D721Med (cell line): ENCODE measurements at places on chromosomes 1 and 21.

- DNase-seq = no peak
Observed at GRCh38 chr1:152761609-152762213, 3.9 kb downstream of the KPRP start.

GRCh38 chr21:15860541-15860940 lies 130.8 kb downstream of the USP25 start:
- DNase-seq = no peak

DNA sequence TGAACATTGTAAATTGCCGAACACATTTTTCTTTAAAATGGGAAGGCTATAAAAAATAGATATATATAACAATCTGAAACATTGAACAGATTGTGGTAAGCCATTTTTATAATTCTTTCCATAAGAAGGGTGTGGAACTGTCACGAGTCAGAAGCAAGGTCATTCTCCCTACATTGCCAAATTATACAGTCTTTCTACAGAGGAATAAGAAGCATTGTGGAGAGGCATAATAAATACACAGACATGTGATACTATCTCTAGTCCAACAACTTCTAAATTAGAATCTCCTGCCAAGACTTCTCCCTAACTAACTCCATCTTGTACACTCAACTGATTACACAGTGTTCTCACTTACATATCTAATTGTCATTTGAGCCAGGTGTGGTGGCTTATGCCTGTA lies 227.9 kb downstream of the CENPF start:
- no peak for DNase-seq

DNA sequence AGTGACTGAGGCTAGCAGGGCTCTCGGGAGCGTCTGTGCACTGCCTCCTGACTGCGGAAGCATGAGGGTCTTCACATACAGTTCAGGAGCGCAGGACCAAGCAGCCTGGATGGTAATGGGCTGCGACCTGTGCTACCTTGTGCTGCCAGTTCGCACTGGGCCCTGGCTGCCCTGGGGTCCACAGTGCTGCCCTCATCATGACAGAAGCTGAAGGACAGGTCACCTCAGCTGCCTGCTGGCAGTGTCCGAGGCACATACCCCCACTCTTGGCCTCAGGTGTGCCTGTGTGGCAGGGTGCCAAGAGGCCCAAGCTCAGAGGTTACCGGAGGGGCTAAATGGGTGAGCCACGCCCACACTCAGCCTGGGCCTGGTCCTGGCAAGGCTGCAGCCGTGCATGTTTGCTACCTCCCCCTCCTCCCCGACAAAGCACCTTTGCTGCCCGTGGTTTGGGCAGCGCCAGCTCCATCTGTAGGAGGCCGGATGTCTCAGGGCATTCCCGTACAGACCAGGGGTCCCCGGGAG lies 4.4 kb downstream of the JMJD4 start:
- DNase-seq = no peak

DNA sequence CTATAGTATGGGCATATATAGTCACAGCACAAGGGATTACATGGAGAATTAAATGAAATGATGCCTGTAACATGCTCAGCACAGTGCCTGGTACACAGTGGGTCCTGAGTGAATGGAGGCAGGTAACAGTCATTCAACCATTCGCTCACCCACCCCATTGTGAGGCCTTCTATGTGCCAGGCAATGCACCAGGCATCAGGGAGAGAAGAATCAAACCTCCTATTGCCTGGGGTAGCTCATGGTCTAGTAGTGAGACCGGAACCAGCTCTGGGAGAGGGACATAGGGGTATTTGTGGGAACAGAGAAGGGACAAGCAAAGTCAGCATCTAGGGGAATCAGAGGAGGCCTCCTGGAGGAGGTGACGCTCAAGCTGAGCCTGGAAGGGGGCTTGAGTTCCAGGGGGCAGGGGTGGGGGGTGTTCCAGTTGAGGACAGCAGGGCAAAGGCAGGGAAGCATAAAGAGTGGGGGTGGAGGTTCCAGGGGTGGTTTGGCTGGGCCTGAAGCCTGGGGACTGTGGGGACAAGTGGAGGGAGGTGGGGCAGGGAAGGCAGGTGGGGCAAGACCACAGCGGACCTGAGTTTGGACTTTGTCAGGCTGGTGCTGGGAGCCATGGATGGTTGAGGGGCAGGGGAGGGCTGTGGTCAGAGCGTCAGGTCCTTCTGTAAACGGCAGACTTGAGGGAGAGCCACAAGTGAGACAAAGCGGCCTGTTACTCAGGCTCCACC lies 591.6 kb downstream of the PTPRU start:
- no peak for DNase-seq

DNA sequence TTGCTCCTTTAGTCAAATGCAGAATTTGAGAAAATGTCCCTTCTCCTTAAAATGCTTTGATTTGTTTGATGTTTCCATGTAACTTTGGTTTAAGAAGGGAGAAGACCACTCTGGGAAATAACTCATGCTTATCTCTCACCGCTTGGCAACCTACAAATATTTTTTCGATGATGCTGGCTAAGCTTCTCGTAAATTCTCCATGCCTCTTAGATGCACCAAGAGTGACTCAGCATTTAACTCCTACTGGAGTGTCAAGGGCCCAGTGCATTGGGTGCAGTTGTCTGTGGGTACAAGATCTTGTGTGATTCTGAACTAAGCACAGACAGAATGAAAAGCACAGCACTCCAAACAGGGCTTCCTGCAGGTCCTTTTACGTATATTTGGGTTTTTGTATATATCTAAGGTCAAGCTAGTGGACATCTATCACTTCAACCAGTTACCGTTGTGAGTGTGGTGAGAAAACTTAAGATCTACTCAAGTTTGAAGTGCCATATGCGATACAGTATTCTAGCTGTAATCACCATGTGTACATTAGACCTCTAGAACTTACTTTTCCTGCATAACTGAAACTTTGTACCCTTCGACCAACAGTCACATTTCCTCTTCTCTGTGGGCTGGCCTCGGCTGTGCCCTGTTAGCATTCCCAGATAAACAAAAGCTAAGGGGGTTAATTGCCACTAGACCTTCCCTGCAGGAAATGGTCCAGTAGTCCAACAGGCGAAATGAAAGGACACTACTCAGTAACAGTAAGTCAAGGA lies 55.8 kb downstream of the COL18A1 start:
- DNase-seq = no peak

GRCh38 chr1:43031316-43032203 lies 72.9 kb upstream of the SLC2A1 start:
- no peak for DNase-seq

GRCh38 chr1:119253366-119253765 lies 112.9 kb upstream of the WARS2 start:
- DNase-seq = no peak

- DNase-seq = no peak
Observed at GRCh38 chr1:72280131-72280530, 2.2 kb downstream of the NEGR1 start.

DNA sequence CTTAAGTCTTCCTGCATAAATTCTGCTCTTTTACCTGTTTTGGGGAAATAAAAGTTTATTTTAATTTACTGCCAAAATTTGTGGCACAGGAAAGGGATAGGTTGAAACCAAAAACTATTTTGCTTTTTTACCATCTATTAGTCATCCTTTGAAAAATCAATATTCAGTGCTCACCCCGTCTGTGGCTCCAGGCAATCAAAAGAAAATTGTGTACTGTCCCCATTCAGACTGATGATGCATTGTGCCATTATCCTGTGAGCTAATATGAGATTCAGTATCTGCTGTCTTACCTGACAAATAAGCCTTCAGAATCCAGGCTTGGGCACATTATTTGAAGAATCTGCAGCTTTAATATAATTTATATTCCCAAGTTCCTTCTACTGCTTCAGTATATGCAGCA lies 650.7 kb downstream of the KIF26B start:
- no peak for DNase-seq

DNA sequence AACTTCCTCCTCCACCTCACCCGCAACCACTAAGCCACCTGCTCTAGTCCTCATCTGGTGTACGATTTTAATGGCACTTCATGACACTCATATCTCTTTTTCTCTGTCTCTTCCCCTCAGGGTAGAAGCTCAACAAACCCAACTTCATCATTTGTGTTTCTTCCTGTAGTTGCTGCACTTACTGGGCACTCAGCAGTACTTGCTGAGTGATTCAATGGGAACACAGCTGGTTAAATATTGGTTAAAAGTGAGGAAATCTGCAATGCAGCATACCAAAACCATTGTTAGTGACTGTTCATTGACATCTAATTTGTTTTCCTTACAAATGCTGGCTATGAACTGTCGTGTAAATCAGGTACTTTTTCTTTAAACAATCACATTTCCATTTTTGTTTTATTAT lies 541.1 kb upstream of the PRMT6 start:
- no peak for DNase-seq

DNA sequence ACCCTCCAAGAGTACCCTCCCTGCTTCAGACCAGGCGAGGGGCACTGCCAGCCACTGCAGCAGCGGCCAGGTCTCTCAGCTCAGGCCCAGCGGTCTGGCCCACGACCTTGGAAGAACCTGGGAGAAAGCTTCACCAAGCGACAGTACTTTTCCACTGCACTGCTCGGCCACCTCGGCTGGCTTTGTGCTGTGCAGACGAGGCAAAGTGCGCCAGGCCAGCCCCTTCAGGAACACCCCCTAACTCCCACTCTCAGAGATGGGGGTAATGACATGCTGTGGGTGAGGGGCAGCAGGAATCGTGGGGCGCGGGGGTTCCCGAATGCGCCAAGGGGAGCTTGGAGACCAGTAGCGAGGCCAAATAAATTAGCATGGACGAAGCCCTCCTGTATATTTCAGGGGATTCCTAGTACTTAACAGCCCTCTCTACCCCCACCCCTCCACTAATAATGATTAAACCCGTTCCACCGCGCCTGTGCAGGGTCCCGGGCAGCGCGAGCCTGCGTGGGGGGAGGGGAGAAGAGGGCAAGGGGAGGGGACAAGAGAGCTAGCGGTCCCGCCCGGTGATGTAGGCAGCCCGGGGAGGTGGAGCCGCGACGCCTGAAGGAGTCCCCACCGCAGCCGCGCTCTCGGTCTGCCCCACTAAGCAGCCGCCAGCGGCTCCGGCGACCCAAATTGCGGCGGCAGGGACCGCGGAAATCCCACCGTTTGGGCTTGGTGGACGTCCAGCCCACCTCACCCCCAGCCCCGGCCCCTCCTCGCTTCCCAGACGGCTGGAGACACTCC lies at the start of gene FAM43B:
Gene FAM43B, plus strand, starts transcription at position 629 of the 783 bp plus-strand sequence. CDS start 401 bp downstream, outside the sequence.
- peak; percentile 52 for DNase-seq

GRCh38 chr1:54342288-54342687 lies 63.9 kb downstream of the SSBP3 start:
- DNase-seq = no peak

- no peak for DNase-seq
Observed at GRCh38 chr1:163273766-163274441, 47.9 kb upstream of the NUF2 start.

DNA sequence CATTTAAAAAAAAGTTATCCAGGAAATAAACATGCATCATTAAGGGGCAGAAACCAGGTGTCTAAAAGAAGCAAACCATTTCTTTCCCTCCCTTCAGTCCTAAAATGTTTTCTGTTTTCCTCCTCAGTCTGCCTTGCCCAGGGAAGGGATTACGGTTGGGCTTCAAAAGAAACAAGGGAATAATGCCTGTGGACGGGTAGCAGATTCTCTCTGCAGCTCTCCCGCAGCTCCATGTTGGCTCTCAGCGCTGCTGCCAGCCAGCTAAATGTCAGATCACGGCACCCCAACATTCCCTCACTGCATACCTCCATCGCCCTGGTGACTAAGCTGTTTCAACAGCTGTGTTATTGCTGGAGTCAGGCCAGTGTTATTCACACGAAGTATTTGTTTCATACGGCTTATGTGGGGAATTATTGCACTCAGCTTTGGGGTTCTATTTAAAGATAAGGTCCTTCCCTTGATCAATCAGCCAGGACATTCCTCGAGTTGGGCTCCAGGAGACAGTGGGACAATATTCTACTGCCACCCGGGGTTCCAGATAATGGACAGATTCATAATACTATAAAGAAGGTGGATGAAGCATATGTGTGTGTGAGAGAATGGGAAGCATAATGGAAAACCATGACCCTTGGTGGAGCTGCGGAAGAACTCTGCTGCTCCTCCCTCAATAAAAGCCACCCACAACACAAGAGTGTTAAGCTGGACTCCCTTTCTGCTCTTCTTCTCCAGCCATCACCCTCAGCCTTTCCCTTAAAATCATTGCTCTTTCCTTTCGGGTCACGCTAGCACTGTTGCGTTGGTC lies 58.2 kb downstream of the WLS start:
- DNase-seq = no peak

DNA sequence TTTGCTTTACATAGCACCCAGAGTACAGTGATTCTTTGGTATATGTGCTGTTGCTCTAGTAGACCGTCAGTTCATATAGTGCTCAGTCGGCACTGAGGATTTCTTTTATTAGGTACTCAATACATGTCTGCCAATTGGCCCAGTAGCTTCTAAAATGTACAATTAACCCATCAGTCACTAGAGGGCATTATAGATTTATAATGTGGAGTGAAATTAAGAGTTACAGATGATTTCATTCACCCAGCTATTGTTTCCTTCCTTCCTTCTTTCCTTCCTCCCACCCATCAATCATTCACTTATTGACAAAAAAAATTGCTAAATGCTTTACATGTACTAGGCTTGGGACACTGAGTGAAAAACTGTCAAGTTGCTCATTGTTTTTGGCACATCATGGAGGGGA lies 263.6 kb upstream of the USP24 start:
- no peak for DNase-seq

GRCh38 chr1:235450433-235450832 lies 53.8 kb downstream of the B3GALNT2 start:
- DNase-seq = no peak

- DNase-seq = no peak
Observed at GRCh38 chr1:243489681-243490546, 234.1 kb downstream of the SDCCAG8 start.

DNA sequence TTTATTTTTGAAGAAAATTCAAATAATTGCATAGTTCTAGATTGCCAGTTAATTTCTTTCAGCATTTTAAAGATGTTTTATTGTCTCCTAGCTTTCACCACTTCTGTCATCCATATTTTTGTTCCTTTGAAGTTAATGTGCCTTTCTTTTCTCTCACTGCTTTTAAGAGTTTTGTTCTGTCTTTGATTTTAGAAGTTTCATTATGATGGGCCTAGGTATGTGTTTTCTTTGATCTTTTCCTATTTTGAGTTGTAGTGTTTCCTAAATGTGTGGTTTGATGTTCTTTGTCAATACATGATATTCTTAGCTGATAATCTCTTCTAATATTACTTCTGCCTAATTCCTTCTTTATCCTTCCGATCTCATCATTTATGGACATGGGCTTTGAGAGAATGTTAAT lies 378.7 kb downstream of the DISC1 start:
- DNase-seq = no peak

DNA sequence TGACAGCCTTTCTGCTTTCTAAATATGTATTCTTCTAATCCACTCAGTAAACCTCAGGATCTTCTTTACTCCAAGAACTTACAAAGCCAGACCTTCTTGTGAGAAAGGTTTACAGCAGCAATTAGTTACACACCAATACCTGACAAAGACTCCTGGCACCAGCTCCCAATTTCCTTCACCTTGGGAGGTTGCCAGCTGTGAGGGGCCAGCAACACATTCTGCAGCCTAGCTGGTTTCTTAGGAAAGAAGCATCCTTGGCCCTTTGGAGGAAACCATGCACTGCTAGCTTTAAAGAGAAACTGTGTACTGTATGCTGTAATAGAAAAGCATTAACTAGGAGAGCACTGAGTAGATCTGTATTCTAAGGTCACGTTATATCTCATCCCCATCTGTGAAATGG lies 10.8 kb downstream of the FYB2 start:
- no peak for DNase-seq
